NCI-H446 (cell line): ENCODE measurements at places on chromosomes 7 and 10.

- DNase-seq = no peak
Observed at GRCh38 chr10:77305650-77306632, 331.7 kb downstream of the KCNMA1 start.

DNA sequence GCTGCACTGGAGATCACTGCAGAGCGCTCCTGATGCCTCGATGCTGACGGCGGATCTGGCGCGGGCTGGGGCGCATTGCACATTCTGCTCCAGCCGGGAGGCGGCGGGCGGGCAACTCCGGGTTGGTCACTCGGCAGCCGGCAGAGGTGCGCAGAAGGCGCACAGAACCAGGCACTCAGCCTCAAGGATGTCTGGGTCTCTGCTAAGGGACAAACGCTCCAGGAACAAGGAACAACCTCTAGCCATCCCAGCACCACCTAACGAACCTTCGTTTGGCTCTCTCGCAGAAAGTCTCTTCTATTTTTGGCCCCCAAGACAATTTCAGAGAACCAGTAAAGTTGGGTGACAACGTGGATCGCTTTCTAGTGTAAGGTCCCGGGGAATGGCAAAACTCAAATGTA, 254.6 kb downstream of the OTUD1 start:
- DNase-seq = no peak

GRCh38 chr7:150446288-150446938, 4.0 kb upstream of the GIMAP8 start:
- DNase-seq = no peak

DNA sequence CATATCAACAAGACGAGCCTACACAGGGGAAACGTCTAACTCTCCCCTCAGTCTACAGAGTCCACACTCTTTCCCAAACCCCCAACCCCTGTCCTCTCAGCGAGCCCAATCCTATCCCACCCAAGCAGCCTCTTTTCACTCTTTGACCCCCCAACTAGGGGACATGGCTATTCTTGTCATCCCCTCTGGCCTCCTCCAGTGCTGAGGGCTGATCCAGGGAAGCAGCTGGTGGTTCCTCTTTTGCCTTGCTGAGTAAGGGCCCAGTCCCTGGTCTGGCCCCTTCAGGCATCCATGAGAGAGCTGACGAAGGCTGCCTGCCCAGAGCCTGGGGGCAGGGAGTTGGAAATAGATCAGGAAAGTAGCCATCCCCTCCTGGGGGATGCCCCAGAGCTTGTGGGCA, 6.4 kb downstream of the NOBOX start:
- DNase-seq = no peak

- no peak for DNase-seq
Observed at GRCh38 chr10:600876-601659, 88.4 kb downstream of the DIP2C start.

GRCh38 chr7:151868396-151869108, 8.4 kb downstream of the PRKAG2 start:
- DNase-seq = no peak

DNA sequence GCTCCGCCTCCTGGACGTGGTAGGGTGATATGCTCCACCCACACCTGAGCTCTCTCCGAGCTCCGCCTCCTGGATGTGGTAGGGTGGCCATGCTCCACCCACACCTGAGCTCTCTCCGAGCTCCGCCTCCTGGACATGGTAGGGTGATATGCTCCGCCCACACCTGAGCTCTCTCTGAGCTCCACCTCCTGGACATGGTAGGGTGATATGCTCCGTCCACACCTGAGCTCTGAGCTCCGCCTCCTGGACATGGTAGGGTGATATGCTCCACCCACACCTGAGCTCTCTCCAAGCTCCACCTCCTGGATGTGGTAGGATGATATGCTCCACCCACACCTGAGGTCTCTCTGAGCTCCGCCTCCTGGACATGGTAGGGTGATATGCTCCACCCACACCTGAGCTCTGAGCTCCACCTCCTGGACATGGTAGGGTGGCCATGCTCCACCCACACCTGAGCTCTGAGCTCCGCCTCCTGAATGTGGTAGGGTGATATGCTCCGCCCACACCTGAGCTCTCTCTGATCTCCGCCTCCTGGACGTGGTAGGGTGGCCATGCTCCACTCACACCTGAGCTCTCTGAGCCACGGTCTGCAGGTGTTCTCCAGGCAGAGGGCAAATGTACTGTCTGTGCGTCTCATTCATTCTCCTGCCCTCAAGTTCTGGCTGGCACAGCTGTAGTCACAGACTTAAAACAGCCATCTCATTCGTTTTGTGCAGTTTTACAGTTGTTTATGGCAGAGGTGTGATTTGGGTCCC, 252.4 kb downstream of the DIP2C start:
- DNase-seq = no peak

DNA sequence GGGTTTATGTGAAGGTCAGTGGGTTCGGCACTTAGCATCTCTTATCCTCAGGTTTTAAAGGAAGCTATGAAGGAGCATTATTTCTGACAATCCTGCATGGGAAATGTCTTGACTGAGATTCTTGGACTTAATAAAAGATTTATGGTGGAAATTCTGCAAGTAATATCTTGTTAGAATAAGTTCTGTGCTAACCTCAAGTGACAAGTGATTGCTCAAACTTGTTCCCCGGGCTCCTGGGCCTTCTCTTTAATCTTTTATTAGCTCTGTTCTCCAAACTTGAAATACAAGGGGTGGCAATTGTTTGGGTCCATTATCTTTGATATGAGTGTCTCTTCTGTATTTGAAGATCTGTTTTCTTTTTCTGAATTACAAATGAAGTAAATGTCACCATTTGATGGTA, 140.6 kb upstream of the CTBP2 start:
- no peak for DNase-seq

GRCh38 chr7:39623732-39624441, 515 bp downstream of the RALA start:
- no peak for DNase-seq

- DNase-seq = no peak
Observed at GRCh38 chr10:29022513-29022912, 266.4 kb upstream of the LYZL1 start.

GRCh38 chr7:145151676-145152075, 315.8 kb upstream of the TPK1 start:
- DNase-seq = no peak

GRCh38 chr7:31307972-31308371, 32.6 kb downstream of the NEUROD6 start:
- DNase-seq = no peak

DNA sequence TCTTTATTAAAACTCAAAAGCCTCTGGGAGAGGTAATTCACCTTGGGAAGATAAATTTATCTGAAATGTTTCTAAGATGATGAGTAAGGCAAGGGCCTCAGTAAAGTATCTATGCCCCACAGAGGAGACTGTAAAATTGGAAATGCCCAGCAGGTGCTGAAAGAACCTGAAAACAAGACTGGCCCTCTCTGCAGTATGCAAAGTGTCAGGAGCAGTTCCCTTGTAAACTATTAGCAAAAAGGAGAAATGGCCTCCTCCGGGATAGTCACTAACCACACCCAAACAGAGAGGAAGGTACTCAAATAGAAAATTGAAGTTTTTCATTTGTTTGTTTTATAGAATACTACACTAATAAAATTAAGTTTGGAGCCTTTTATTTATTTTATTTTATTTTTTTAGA, 81.2 kb downstream of the FZD1 start:
- no peak for DNase-seq

- no peak for DNase-seq
Observed at GRCh38 chr10:98916526-98917125, 319.0 kb downstream of the HPSE2 start.

DNA sequence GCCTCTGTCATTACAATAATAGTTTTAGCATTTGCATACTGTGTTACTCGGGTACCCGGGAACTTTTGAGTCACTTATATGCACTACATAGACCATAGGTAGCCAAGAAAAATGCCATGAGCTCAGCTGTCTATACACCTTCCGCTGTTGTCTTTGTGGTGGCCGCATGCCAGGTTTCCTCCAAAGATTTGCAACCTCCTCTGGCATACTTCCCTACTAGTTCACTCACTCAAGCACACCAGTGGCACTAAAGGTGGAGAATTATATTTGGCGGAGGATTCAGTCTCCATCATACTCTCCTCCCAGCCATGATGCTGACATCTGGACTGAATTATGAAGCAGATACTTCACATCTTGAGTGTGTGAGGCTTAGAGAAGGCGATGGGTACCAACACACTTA, 35.6 kb upstream of the GRB10 start:
- no peak for DNase-seq

DNA sequence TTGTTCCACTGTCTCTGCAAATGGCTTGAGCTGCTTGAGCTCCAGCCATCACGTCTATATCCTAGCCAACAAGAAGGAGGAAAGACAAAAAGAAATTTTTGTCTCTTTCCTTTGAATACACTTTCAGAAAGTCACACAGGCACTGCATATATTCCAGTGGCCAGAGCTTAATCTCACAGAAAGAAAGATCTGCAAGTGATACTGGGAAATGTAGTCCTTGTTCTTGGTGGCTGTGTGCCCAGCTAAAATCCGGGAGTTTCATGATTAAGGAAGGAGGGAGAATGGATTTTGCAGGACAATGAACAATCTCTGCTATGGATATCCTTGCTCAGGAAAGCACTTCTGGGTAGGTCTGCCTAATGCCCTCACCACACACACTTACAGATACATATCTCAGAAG, 19.5 kb upstream of the DLG5 start:
- DNase-seq = no peak

GRCh38 chr10:67664942-67665341, 31.1 kb downstream of the CTNNA3 start:
- DNase-seq = no peak

GRCh38 chr7:12322903-12323300, 80.8 kb downstream of the VWDE start:
- DNase-seq = no peak

DNA sequence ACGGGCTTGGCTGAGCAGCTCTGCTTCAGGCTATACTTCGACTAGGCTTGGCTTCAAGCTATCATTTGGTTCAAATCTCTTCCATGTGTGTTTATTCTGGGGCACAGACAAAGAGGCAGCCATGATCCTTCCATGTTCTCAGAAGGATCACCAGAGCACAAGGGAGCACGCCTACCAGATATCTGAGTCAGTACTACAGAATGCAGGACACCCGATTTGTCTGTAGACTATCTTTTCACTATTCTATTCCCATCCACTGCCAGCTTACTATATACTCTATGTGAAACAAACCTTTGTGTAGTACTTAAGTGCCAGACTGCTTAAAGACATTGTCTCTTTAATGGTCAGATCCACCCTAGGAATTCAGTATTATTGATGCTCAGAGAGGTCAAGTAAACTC, 35.1 kb downstream of the CH25H start:
- no peak for DNase-seq

DNA sequence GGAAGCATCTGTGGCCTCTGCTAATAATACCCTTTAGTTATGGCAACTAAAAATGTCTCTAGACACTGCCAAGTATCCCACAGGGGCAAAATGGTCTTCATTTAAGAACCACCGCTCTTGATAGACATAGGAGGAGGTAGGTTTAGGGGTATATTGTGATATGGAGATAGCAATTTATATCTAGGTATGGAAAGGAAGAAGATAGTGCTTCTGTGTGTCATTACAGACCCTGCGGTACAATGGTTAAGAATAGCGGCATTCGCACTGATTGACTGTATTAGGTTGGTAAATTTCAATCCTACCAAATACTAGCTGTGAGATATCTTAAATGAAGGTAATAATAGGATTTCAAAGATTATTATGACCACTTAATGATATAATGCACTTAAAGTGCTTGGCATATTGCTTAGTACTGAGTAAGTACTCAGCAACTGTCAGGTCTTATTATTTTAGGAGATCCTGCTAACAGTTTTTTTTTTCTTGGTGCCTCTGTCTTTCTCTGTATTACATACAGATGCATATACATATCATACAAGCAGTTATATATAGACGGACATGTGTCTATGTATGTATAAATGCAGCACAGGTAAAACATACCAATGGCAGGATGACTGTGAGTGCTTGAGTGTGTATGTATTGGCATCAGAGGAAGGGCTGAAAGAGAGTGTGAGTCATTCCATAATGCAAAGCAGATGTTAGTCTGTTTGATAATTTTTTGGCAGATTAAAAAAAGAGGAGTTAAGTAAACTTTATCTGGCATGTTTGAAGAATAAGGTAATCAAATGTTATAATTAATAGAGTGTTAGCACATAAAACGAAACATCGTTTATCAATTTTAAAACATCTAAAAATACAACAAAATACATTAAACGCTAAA, 50.0 kb upstream of the ITGB8 start:
- DNase-seq = peak; percentile 30

DNA sequence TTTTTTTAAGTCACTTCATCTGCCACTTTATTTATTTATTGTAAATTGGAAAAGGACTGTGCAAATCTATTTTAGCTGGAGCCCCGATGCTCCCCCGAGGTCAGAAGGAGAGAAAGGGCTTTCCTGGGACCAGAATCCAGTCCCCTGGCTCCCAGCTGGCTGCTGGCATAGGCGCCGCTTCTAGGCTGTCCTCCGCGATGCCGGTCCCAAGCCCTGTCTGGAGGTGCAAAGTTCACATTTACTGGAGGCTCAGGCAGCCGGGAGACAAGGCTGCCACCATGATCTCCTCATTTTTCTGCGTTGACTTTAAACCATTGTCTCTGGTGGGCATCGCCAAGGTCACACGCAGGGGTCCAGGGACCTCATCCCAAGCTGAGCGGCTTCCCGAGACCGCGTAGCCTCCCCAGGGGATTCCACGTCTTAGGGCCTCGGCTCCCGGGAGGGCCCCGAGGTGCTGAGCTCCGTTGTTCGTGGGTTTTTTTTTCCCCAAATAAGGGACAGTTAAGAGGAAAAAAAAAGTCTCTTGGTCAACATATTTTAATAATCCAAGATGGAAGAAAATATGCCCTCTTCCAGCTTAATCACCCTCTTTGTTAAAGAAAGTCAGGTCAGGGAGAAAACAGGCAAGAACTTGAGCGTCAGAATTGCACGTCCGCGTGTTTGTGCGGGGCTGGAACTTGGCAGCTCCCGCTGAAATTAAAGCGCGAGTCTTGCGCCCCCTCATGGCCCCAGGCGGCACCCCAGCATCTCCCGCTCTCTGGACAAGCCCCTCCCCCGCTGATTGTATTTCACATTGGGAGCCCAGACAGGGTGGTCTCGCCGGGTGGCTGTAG, 11.9 kb downstream of the RGR start:
- no peak for DNase-seq

DNA sequence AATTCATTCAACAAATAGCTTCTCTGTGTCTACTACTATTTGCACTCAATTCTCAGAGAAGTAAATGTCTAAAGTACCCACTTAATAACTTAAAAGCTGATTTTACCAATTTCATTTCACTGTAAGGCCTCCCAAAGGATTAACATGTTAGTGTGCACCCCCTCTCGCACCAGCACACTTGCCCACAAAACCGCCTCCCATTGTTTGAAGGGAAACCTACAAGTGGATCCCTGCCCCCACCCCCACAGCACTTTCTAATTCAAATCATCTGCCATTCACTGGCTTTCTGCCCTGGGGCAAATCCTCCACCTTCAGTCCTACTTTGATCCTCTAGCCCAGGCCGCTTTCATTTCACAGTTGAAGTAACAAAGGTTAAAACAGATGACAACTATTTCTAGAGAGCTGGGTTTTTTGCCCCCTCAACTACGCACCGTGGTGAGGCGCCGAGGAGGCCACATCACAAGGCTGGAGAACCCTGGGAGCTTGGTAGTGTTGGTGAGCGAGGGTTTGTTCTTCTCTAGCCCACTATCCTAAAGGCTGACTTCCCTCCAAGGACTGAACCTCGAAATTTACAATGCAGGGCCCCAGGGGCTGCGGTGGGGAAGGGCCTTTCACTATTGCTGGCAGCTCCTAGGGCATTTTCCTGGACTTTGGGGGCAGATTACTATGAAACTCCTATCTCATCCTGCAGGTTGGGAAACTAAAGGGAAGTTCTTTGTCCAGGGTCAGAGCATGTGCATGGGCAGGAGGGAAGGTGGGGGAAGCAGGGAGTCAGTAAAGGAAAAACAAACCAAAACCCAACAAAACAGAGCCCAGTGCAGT, 517.4 kb upstream of the ZMIZ1 start:
- no peak for DNase-seq
